ENCODE measurements at places on chromosomes 3 and 15. TPM values are rescaled to one million over a fixed set of nuclear protein-coding genes. Genes with fewer than 3 reads are reported as not detected.

The LXN gene
- 6.4 TPM for polyA plus RNA-seq

The SMCO1 gene
- polyA plus RNA-seq, result 1.5 TPM

The LRRC2 gene
- 1.6 TPM for polyA plus RNA-seq

The GABRA5 gene
- polyA plus RNA-seq, result 27.8 TPM

The PLS1 gene
- 27.3 TPM for polyA plus RNA-seq

The CCK gene
- polyA plus RNA-seq, result not detected

The CHMP2B gene
- polyA plus RNA-seq, result 47.3 TPM

The LSAMP gene
- 12.8 TPM for polyA plus RNA-seq

The SH2D7 gene
- polyA plus RNA-seq, result not detected

The ZIC1 gene
- 16.1 TPM for polyA plus RNA-seq

The SNX33 gene
- 0.25 TPM for polyA plus RNA-seq

The SLC25A20 gene
- 6.6 TPM for polyA plus RNA-seq

The CPEB1 gene
- 49.0 TPM for polyA plus RNA-seq

The WDR93 gene
- polyA plus RNA-seq, result 0.39 TPM

The PLOD2 gene
- 3.5 TPM for polyA plus RNA-seq

The GRM2 gene
- polyA plus RNA-seq, result not detected

The MESP2 gene
- not detected for polyA plus RNA-seq

The SNX22 gene
- 1.1 TPM for polyA plus RNA-seq

The STRA6 gene
- not detected for polyA plus RNA-seq

The CHRNA7 gene
- polyA plus RNA-seq, result 1.7 TPM

The PRSS50 gene
- not detected for polyA plus RNA-seq

The TPRG1 gene
- polyA plus RNA-seq, result not detected

The ABCF3 gene
- polyA plus RNA-seq, result 42.7 TPM

The ANKUB1 gene
- polyA plus RNA-seq, result not detected

The BAHD1 gene
- 0.83 TPM for polyA plus RNA-seq

The AADACL2 gene
- polyA plus RNA-seq, result not detected

The CFAP91 gene
- 17.1 TPM for polyA plus RNA-seq

The AMIGO3 gene
- not detected for polyA plus RNA-seq

The SMC4 gene
- polyA plus RNA-seq, result 32.9 TPM

The CACNA1D gene
- 1.9 TPM for polyA plus RNA-seq

The SCG5 gene
- polyA plus RNA-seq, result 790 TPM

The PAQR5 gene
- 0.42 TPM for polyA plus RNA-seq

The FBN1 gene
- 2.4 TPM for polyA plus RNA-seq

The LEKR1 gene
- 0.15 TPM for polyA plus RNA-seq
